Right cardiac atrium (tissue), 5 donors: ENCODE measurements at places on chromosomes 5 and 9. TPM values are rescaled to one million over a fixed set of nuclear protein-coding genes. Genes with fewer than 3 reads are reported as not detected.

Gene PCDHGC4
- 1.3 TPM for polyA plus RNA-seq

Gene OR1Q1
- not detected for polyA plus RNA-seq

Gene CPEB4
- 23.9 TPM for polyA plus RNA-seq

Gene QRFP
- polyA plus RNA-seq, result 0.05 TPM

Gene HACD4
- 0.34 TPM for polyA plus RNA-seq

Gene USP20
- polyA plus RNA-seq, result 12.9 TPM

DNA sequence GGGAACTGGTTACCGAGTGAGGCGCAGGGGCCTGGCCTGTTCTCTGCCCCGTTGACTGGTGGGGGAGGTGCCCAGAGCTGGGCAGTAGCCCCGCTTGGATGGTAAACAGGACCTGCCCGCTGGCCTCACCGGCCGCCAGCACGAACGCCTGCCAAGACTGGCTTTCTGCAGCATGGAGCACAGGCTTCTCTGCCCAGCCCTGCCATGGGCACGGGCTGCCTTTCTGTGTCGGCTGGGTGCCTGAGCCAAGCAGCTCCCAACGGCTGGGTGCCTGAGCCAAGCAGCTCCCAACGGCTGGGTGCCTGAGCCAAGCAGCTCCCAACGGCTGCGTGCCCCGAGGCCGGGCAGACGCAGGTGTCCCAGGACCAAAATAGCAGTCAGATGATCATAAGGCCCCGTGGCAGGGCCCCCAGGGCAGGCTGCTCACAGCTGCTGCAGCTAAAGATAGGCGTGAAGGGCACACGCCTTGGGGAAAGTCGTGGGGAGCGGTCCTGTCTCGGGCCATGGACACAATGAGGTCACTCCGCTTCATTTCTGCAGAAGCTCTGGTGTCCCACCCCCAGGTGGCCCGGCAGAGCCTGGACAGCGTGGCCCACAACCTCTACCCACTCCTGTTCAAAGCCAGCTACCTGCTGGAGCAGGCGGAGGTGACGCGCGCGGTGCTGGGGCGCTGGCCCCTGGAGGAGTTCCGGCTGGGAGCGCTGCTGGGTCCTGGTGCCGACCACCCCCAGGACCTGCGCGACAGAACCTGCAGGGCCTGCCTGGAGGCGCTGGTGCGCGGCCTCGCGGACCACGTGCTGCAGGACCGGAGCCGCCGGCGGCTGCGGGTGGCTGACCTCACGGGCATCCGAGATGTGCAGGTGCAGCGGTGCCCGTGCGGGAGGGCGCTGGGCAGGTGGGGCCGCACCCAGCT, at the start of gene LRRC14B:
Gene LRRC14B (plus strand): TSS at position 460 of the 913 bp plus-strand sequence. CDS start 44 bp downstream, at position 504.
- peak; percentile 66 for DNase-seq

- no peak for DNase-seq
These were observed 49.5 kb downstream of the APBA1 start for GRCh38 chr9:69622676-69623075.

DNA sequence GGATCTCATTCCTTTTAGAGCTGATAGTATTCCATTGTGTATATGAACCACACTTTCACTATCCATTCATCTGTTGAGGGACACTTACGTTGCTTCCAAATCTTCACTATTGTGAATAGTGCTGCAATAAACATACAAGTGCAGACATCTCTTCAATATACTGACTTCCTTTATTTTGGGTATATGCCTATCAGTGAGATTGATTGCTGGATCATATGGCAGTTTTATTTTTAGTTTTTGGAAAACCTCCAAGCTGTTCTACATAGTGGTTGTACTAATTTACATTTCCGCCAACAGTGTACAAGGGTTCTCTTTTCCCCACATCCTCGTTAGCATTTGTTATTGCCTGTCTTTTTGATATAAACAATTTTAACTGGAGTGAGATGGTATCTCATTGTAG, 33.8 kb upstream of the LECT2 start:
- DNase-seq, result no peak

GRCh38 chr9:3993773-3994172, 306.1 kb downstream of the GLIS3 start:
- DNase-seq, result no peak

GRCh38 chr9:135343837-135344522, 135.6 kb upstream of the PPP1R26 start:
- peak; percentile 74 for DNase-seq

GRCh38 chr5:90546216-90546837, 12.3 kb upstream of the ADGRV1 start:
- no peak for DNase-seq
